ENCODE measurements at places on chromosomes 7 and 10.

DNA sequence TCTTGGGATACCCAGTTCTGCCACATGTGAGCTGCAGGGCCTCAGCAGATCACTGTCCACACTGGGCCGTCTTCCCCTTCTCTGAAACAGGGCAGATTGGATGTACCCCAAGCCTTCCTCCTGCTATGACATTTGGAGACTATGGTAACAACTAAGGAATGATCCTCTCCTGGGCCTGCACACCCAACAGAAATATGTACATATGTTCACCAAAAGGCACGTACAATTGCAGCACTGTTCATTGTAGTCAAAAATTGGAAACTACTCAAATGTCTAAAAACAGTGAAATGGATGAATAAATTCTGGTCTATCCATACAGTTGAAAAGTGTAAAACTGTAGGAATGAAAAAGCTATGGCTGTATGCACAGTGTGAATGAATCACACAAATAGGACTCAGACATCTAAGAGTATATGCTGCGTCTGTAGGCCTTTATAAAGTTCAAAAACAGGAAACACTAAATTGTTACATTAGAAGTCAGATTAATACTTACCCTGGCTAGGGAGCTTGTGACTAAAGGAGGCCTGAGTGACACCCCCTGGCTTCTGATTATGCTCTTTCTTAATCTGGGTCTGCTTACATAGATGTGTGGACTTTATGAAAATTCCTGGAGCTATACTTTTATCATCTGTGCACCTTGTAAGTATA lies 16.1 kb upstream of the XPNPEP1 start:
- DNase-seq, result no peak

DNA sequence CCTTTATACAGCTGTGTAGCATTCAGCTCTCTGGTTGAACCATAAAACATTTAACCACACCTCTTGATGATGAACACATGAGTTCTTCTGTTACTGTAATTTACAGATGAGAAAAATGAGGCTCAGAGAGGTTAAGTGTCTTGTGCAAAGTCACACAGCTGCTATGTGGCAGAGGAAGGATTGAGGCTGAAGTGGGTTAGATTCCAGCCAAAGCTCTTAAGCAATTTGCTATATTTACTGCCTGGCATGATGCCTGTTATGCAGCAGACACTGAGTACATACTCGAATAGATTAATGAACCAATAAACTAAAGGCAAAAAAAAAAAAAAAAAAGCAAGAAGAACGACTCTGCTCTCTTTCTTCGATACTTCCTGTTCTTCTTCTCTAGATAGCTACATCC lies 35.7 kb downstream of the GFRA1 start:
- no peak for DNase-seq

DNA sequence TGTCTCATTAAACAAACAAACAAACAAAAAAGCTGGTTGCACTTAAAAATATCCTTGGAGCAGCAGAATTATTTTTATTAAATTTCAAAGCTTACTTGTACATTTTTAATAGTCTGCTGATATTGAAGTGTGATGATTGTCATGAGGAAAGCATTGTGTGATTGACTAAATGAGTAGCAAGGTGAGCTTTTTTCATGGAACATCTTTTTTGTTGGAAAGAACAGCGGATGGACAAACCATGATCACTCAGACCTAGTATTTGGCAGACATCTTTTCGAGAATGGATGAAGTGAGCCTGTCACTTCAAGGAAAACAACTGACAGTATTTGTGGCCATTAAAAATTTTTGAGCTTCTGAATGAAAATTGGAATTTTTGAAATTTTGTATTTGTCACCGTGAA lies 5.7 kb upstream of the CALML3 start:
- DNase-seq, result no peak

DNA sequence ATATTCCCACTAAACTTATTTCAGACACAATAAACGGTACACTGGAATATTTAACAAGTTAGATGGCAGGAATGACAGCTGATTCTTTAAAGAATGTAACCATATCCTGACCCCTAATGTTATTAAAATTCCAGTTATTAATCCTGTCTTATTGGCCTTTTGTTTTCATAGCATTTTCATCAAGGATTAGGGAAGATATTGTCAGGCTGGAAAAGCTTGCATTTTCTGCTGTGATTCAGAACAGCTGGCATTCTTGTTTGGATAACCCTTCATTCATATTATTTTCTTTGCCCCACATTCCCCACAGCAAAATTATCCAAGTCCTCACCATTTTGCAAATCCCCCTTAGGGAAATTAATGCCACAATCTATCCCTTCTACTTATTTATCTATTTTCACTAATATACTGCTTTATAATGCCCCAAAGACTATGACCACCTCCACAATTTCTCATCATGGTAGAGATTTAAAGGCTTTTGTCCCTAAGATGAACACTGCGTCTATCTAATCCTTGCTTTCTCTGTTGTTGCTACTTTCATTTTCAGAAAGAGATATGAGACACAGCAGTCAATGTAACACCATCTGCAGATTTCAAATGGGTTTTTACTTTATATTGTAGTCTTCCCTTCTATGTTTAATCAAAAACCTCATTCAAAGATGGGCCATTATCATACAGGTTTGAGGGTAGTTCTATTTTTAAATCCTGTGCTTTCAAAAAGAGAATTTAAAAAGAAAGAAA lies 475.1 kb downstream of the PARD3 start:
- no peak for DNase-seq

DNA sequence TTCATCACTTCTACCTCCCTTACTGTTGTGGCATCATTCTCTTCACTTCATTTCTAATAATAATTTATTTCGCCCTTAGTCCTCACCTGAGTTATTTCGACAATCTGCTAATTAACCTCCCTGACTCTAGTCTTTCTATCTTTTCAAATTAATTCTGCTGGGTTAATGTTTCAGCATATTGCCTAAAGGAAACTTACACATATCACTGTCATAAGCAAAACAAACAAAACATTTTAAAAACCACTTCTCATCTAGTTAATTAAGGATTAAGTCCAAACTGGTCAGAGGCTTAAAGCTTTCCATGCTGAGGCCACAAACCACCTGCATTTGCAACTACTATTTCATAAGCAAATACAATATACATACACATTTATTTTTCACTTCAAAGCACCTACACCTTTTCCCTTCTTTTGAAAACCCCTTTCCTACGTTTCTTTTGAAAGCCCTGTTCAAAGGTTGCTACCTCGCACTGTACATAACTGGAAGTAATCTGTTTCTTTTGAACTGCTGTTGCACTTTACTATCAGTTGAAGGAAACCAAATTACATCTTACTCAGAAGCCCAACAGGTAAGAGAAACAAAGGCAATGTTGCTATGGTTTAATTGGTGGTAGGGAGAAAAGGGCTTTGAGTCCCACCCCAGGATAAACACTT lies 10.3 kb downstream of the SEM1 start:
- no peak for DNase-seq

GRCh38 chr10:26540601-26541000 lies 102.5 kb downstream of the APBB1IP start:
- peak; percentile 13 for DNase-seq

DNA sequence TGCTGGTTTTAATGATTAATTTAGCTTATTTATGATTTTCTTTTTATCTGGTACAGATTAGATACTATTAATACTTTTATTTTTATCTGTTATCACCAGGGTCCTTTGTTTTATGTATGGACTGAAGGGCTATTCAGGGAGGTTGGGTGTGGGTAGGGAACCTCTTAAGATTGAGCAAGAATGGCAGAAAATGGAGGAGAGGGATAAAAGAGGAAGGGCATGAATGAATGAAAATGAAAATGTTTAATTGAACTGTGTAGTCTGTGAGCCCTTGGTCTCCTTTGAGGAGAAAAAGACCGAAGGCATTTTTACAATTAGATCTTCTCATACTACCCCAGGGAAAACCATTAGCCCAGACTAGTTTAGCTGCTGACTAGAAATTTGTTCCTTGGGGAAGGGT lies 93.1 kb downstream of the CDK14 start:
- DNase-seq, result no peak

- DNase-seq, result no peak
Observed at GRCh38 chr7:141891336-141891735, 24.9 kb upstream of the OR9A4 start.

DNA sequence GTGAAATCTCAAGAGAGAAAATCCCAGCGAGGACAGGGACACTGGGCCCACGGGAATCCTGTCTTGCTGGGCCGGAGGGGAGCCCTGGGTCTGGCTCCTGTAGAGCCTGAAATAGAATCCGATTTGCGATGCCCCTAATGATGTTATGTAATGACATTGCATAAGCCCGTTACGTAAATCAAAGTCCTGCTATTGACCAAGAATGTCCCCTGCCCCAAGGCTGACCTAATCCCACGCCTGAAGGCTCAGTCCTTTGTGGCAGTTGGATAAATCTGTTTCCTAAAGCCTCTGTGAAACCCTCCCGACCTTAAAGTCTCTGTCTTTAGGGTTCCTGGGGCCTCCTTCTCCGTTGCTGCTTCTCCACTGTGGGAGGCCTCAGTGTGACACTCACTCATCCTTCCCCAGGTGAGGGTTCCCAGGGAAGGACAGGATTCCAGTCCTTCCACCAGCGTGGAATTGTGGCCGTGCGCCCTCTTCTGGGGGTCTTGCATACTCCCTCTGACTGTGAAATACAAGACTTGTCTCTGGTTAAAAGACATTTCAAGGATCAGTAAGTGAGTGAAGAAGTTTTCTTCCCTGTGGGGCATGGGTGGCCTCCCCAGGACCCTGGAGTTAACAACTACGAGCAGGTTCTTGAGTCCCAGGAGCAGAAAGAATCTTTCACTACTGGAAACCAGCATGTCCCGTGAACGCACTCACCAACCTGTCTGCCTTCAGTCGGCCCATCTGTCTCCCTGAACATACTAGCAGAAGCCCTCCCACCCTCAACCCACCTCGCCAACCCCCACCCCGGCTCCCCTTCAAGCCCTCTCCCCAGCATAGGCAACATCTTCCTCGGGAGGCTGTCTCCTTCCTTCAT lies 19.8 kb downstream of the ZNF467 start:
- no peak for DNase-seq

DNA sequence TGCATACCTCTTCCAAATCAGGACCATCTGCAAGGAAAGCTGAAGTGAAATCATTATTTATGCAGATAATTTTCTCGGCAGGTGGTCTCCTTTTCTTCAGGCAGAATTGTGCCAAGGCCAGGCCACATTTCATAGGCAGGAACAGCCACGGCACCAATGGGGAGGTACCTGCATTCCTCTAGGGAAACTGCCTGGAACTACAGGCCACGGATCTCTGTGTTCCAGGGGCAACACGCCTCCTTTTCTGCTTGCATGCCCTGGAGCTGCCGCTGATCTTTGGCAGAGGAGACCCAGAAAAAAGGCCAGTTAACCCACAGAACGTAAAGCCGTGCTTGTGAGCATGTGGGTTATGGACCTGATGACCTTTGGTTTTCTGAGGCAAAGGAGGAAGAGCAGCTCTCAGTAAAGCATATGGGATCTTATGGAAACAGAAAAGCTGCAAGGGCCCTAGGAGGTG lies 111.2 kb upstream of the KIAA1217 start:
- no peak for DNase-seq

DNA sequence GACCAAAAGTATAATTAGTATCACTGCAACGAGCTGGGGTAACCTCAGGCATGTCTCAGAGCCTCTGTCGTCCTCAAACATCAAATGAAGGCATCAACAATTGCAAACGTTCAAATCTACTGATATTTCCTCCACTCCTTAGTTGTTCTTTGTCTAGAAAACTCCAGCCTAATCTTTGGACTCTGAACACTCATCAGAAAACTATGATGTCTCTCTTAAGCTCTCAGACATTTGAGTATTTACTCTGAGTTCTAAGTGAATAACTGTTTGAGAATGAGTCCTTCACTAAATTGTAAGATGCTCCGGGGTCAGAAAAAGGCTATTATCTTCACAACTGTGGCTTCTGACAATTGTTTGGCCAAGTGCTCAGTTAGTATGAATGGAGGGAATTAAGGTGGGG lies 536.4 kb downstream of the NRG3 start:
- DNase-seq, result no peak

DNA sequence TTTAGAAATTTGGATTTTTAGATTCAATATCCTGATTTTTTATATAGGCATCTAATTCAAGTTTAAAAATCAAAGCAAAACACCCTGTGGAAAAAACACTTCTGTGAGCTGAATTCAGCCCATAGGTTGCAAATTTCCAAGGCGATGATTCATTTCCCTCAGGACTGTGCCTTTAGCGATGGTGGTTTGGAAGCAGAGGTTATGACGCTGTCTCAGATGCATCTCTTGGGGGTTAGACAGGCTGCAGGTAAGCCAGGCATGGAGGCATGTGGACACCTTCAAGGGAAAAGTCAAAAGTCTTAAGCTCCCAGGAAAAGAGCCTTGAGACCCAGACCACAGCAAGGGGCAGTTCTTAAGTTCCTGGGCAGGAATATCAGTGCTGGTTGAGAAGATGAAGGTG lies 9.5 kb upstream of the FRA10AC1 start:
- DNase-seq, result no peak

DNA sequence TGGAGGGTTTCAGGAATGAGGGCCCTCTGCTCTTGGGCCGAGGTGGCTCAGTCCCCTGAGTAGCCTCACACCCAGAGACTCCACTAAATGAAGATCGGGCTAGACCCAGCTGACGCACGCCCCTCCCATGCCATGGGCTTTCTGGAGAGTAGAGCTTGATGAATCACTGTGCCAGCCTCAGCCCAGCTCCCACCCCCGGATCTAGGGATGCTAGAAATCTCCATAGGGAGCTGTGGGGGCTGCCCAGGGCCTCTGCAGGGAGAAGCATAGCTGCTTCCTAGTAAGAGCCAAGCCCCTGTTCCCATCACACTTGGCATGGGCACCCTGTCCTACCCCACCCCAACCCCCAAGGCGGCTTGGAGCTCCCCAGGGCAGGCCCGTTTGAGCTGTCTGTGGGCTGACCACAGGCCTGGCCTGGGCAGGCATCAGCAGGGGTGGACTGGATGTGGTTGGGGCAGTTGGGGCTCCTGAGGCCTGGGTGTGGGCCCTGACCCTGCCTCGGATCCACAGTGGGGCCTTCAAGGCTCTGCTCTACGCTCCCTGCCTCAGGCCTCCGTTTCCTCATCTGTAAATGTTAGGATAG lies 121.2 kb downstream of the ZMIZ1 start:
- no peak for DNase-seq

GRCh38 chr10:77251297-77252013 lies 386.2 kb downstream of the KCNMA1 start:
- DNase-seq, result no peak

- no peak for DNase-seq
Observed at GRCh38 chr10:113480851-113481502, 71.9 kb upstream of the HABP2 start.

- peak; percentile 45 for DNase-seq
Observed at GRCh38 chr7:86939197-86939814, 120.1 kb downstream of the ELAPOR2 start.

GRCh38 chr7:51027106-51027934 lies 244.6 kb upstream of the GRB10 start:
- no peak for DNase-seq

DNA sequence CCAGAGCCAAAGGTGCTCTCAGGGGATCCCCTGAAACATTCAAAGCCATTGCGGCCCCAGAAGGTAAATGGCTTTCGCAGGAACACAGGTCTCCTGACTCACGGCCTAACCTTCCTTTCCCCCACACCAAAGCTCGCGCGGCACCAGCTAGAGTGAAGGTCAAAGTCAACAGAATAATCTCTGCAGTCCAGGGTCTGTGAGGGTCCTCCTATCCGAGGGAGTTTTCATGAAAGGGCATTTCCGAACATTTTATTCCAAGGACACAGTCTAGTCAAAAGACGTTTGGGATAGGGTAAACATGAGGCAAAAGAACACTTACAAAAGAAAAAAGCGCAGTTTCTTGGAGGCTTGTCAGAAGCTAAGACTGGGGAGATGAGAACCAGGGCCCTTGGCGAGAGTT lies 559 bp upstream of the STEAP2 start:
- DNase-seq, result no peak

GRCh38 chr7:22438994-22439393 lies 61.0 kb downstream of the STEAP1B start:
- DNase-seq, result no peak
